T-helper 2 cell (primary cell): ENCODE measurements at places on chromosomes 2 and 18.

GRCh38 chr2:235850771-235851551 is 317.2 kb downstream of the GBX2 start:
- no peak for DNase-seq

GRCh38 chr18:28045176-28045810 is 131.6 kb downstream of the CDH2 start:
- DNase-seq, result no peak

- DNase-seq, result no peak
Measured at GRCh38 chr2:17282826-17283225, 235.4 kb downstream of the RAD51AP2 start.

- no peak for DNase-seq
Measured at GRCh38 chr2:179622635-179623300, 238.6 kb downstream of the ZNF385B start.

GRCh38 chr2:173969886-173970285 is 4.7 kb upstream of the SP3 start:
- DNase-seq, result no peak

GRCh38 chr18:28422577-28422976 is 245.6 kb upstream of the CDH2 start:
- DNase-seq, result no peak
